ENCODE measurements at places on chromosomes 3 and 15. TPM values are rescaled to one million over a fixed set of nuclear protein-coding genes. Genes with fewer than 3 reads are reported as not detected.

- DNase-seq: no peak
- no peak overlapping the region for H3K27ac ChIP-seq
- H3K36me3 ChIP-seq: no peaks in the 10 kb centered on the region
- H3K4me1 ChIP-seq: no peaks in the 10 kb centered on the region
- no peaks in the 10 kb centered on the region for H3K27me3 ChIP-seq
Measured at GRCh38 chr3:187292181-187292580, 644 bp upstream of the MASP1 start.

MUSTN1 gene
- 35.7 TPM for total RNA-seq

DNA sequence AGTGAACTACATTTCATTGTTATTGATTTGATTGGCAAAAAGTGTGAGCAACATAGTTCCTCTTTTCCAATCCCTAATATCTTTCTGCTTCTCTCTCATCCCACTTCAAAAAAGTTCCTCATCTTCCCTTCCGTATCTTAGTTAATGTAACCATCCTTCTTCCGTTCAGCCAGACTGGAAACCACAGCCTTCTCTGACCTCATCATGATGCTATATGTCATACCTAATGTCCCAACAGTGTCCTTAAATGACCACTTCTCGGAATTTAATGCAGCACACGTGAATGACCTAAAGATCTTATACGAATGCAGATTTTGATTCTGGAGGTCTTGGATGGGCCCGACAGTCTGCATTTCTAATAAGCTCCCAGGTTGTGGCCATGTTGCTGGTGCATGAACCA is 320.3 kb upstream of the SATB1 start:
- H3K4me3 ChIP-seq: no peak overlapping the region
- DNase-seq: no peak
- H3K4me1 ChIP-seq: no peaks in the 10 kb centered on the region
- no peaks in the 10 kb centered on the region for H3K27me3 ChIP-seq
- H3K27ac ChIP-seq: no peak overlapping the region

SPPL2A gene
- total RNA-seq: 39.3 TPM

ANKUB1 gene
- total RNA-seq: not detected

GRCh38 chr15:89400116-89400781 is 65.6 kb upstream of the POLG start:
- peaks cover 14% of the 10 kb centered on the region for H3K27me3 ChIP-seq
- DNase-seq: no peak
- H3K4me3 ChIP-seq: peak overlapping the region; percentile 50
- H3K27ac ChIP-seq: no peak overlapping the region
- H3K36me3 ChIP-seq: no peaks in the 10 kb centered on the region

- no peak overlapping the region for H3K27ac ChIP-seq
- DNase-seq: no peak
- H3K36me3 ChIP-seq: no peaks in the 10 kb centered on the region
- H3K4me1 ChIP-seq: peaks cover 10% of the 10 kb centered on the region
- H3K4me3 ChIP-seq: no peak overlapping the region
Measured at GRCh38 chr3:73493543-73494308, 131.0 kb downstream of the PDZRN3 start.

P2RY14 gene
- total RNA-seq: 0.04 TPM

GRCh38 chr3:47877290-47877689 is 74.4 kb downstream of the DHX30 start:
- H3K4me3 ChIP-seq: no peak overlapping the region
- DNase-seq: peak; percentile 19
- no peaks in the 10 kb centered on the region for H3K27me3 ChIP-seq
- H3K27ac ChIP-seq: no peak overlapping the region

SERINC4 gene
- not detected for total RNA-seq

DNA sequence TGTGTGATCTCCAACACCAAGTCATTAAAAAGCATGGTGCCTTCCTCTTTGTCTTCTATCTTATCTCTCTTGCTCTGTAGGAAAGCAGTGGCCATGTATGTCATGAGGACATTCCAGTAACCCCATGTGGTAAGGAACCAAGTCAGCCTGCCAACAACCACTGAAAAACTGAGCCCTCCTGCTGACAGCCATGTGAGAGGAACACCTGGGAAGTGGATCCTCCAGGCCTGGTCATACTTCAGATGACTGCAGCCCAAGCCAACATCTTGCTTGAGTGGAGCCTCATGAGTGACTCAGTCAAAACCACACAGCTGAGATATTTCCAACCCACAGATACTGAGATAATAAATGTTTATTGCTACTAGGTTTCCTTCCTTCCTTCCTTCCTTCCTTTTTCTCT is 597.3 kb downstream of the ZIC1 start:
- no peak overlapping the region for H3K4me3 ChIP-seq
- H3K27me3 ChIP-seq: no peaks in the 10 kb centered on the region
- H3K36me3 ChIP-seq: no peaks in the 10 kb centered on the region

- DNase-seq: no peak
- peaks cover 24% of the 10 kb centered on the region for H3K4me1 ChIP-seq
- no peaks in the 10 kb centered on the region for H3K36me3 ChIP-seq
- no peak overlapping the region for H3K4me3 ChIP-seq
Measured at GRCh38 chr15:94674296-94674695, 442.9 kb downstream of the MCTP2 start.

VIPR1 gene
- not detected for total RNA-seq

DNA sequence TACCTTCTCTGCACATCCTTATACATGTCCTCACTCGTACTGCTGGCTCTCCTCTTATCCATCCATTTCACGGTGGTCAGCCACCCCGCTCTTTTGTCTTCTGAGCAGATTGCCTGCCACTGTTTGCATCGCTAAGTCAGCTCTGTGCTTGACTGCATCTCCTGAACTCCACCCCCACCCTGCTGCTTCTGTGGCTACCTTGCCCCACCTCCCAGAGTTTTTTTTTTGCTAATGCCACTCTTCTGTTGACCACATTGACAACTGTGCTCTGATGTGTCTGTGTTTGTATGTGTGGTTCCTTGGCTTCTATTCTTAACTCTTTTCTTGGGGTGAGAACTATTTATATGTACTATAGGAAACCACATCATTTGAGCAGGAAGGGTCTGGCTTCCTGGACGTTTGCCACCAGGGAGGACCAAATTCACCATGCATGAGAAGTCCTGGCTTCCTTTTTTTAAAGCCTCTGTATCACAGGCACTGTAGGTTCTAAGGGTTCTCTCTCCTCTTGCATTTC is 12.8 kb upstream of the MTMR10 start:
- DNase-seq: peak; percentile 72
- no peak overlapping the region for H3K27ac ChIP-seq

- no peaks in the 10 kb centered on the region for H3K4me1 ChIP-seq
- H3K4me3 ChIP-seq: no peak overlapping the region
- no peak overlapping the region for H3K27ac ChIP-seq
- DNase-seq: no peak
Measured at GRCh38 chr15:69624155-69624520, 171.5 kb downstream of the RPLP1 start.

- no peak overlapping the region for H3K4me3 ChIP-seq
- H3K27me3 ChIP-seq: no peaks in the 10 kb centered on the region
- DNase-seq: no peak
- peaks cover 17% of the 10 kb centered on the region for H3K4me1 ChIP-seq
- peak overlapping the region; percentile 53 for H3K27ac ChIP-seq
Measured at GRCh38 chr3:148901987-148902791, 37.1 kb downstream of the CPA3 start.

GRCh38 chr3:51968883-51969678 is 1.8 kb upstream of the PCBP4 start:
- H3K4me1 ChIP-seq: peaks cover 33% of the 10 kb centered on the region
- no peaks in the 10 kb centered on the region for H3K27me3 ChIP-seq
- H3K36me3 ChIP-seq: peaks cover 4% of the 10 kb centered on the region
- no peak for DNase-seq

GRCh38 chr15:69767191-69767590 is 314.6 kb downstream of the RPLP1 start:
- H3K36me3 ChIP-seq: no peaks in the 10 kb centered on the region
- no peak for DNase-seq
- no peak overlapping the region for H3K4me3 ChIP-seq

- no peak overlapping the region for H3K4me3 ChIP-seq
- no peak overlapping the region for H3K27ac ChIP-seq
- H3K36me3 ChIP-seq: no peaks in the 10 kb centered on the region
- H3K4me1 ChIP-seq: no peaks in the 10 kb centered on the region
- no peaks in the 10 kb centered on the region for H3K27me3 ChIP-seq
Measured at GRCh38 chr3:88433568-88433967, 283.8 kb downstream of the C3orf38 start.

DNA sequence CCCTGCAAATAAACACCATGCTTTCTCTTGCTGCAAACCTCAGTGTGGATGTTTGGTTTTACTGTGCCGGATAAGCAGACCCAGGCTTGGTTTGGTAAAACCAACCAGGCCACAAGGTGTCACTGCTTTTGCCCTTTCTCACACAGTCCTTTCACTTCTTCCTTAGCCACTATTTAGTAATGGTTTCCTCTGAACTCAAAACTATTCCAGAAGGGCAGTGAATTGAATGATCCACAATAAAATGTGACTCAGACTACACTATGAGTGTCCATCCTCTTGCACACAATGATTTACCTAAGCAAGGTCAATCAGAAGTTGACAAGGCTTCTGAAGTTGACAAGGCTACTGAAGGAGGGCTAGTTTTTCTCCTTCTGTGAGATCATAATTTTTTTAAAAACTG is 552.4 kb upstream of the CCDC54 start:
- DNase-seq: peak; percentile 41
- H3K27ac ChIP-seq: peak overlapping the region; percentile 90

GOLGA8N gene
- 1.4 TPM for total RNA-seq

DNA sequence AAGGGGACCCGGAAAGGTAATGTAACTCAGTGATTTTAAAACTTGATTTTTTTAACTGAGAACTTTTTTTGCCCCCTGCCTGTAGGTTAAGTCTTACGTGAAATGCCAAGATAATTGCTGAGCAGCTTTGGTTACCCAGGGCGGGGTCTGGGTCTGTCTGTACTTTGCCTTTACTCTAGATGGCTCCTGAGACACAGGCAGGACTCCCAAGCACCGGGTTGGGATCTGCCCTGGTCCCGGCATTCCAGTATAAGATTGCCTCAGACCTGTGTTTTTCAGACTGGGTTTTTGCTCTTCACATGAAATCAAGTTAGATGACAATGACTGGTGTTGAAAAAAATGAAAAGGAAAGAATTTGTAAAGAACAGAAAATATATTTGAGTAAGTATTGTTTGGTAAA is 40.3 kb downstream of the WDR76 start:
- DNase-seq: no peak
- H3K27ac ChIP-seq: no peak overlapping the region
- H3K36me3 ChIP-seq: peaks cover 44% of the 10 kb centered on the region
- H3K4me1 ChIP-seq: no peaks in the 10 kb centered on the region
- no peak overlapping the region for H3K4me3 ChIP-seq
- peaks cover 3% of the 10 kb centered on the region for H3K27me3 ChIP-seq

SCN5A gene
- 13.1 TPM for total RNA-seq

- no peaks in the 10 kb centered on the region for H3K27me3 ChIP-seq
- no peaks in the 10 kb centered on the region for H3K4me1 ChIP-seq
- H3K27ac ChIP-seq: no peak overlapping the region
- H3K4me3 ChIP-seq: no peak overlapping the region
- no peaks in the 10 kb centered on the region for H3K36me3 ChIP-seq
Measured at GRCh38 chr3:61237858-61238257, 13.4 kb downstream of the FHIT start.

GDPGP1 gene
- 1.8 TPM for total RNA-seq

DNA sequence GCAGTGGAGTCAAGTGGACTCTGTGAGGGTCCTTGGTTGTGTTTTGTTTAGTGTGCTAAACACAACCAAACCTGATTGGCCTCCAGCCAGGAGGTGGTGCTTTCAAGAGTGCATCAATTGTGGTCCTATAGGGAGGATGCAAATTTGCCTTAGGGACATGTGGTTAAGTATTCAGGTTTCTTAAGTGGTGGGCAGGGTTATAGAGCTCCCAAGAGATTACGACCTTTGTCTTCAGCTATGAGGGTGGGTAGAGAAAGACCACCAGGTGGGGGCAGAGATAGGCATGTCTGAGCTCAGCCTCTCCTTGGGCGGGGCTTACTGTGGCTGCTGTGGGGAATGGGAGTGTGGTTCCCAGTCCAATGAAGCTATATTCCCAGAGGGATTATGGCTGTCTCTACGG is 186.6 kb downstream of the SQOR start:
- H3K4me1 ChIP-seq: no peaks in the 10 kb centered on the region
- peak; percentile 4 for DNase-seq
- H3K4me3 ChIP-seq: no peak overlapping the region
- H3K27me3 ChIP-seq: no peaks in the 10 kb centered on the region

ATP13A5 gene
- total RNA-seq: 0.06 TPM

DNA sequence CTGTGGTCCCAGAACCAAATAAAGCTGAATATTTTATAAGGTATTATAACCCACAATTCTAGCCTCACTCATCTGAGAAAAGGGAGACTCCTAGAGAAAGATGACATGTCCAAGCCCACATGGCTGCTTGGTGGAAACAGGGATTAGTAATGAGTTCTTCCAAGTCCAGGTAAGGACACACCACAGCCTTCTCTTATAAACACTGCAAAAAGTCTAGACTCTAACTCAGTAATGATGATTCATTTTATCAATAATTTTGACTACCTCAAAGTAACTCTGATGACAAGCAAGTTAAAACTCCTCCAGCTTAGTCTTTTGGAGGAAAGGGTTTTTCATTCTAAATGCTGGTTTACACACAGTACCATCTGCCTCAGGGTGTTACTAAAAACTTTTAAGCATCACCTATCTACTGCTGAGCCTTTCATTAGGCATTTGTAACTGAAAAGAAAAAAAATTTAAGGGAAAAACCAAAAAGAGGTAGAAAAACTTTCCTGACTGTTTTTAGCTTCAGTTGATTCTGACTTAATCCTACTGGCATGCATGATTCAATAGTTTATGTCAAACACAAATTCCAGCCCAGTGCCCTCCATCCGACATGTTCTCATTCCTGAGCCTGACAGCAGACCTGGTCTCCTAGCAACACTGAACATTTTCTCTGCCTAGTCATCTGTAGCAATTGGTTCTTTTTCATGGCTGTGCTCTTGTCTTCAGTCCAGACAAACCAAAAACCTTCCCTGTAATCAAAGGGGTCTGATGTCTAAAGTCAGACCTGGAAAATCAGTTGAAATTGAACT is 43.9 kb downstream of the P3H2 start:
- no peaks in the 10 kb centered on the region for H3K27me3 ChIP-seq
- H3K4me1 ChIP-seq: peaks cover 16% of the 10 kb centered on the region
- peak overlapping the region; percentile 69 for H3K27ac ChIP-seq
- DNase-seq: peak; percentile 59
- H3K4me3 ChIP-seq: no peak overlapping the region
- no peaks in the 10 kb centered on the region for H3K36me3 ChIP-seq

GRCh38 chr3:176633511-176633910 is 563.8 kb downstream of the TBL1XR1 start:
- DNase-seq: peak; percentile 25
- no peaks in the 10 kb centered on the region for H3K4me1 ChIP-seq
- H3K27me3 ChIP-seq: no peaks in the 10 kb centered on the region
- H3K36me3 ChIP-seq: no peaks in the 10 kb centered on the region
- no peak overlapping the region for H3K27ac ChIP-seq

AGTR1 gene
- 0.18 TPM for total RNA-seq
